ENCODE measurements at places on chromosomes 5 and 9. TPM values are rescaled to one million over a fixed set of nuclear protein-coding genes. Genes with fewer than 3 reads are reported as not detected.

The IFNA21 gene
- total RNA-seq: not detected

The FOXD1 gene
- total RNA-seq: not detected

The GPX8 gene
- 16.1 TPM for total RNA-seq

The SURF6 gene
- total RNA-seq: 9.8 TPM

The ARHGEF28 gene
- 3.4 TPM for total RNA-seq

DNA sequence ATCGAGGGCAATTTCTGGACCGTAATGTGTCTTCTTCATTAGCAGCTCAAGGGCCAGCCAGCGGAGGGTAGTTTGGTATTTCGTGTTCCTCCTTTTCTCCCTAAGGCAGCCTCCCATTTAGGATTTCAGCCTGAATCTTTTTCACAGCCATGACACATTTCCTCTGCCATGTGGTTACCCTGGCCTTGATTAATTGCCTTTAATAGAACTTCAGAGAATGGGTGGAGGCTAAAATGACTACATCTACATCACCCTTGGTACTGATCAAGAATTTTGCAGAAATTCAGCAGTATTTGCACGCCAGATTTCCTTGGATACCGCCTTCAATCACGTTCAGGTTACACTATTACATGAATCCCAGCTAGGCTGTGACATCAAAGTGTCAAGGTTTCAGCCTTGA is 58.0 kb downstream of the ADAMTS16 start:
- no peak for DNase-seq

DNA sequence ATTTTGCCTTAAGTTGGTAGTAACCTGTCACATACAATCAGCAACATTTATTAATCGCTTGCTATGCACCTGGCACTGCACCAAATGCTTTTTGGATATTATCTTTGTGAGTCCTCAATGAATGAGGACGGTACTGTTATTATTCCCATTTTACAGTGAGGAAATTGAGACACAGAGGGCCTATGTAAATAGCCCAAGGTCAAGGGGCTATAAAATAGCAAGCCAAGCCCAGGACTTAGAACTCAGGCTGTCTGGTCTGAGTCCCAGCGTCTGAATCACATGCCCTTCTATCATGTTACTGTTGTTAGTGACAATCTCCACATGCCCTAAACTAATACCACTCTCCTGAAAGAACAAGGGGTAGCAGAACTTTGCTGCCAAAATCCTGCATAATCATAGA is 60.0 kb downstream of the ERAP1 start:
- peak; percentile 43 for DNase-seq

DNA sequence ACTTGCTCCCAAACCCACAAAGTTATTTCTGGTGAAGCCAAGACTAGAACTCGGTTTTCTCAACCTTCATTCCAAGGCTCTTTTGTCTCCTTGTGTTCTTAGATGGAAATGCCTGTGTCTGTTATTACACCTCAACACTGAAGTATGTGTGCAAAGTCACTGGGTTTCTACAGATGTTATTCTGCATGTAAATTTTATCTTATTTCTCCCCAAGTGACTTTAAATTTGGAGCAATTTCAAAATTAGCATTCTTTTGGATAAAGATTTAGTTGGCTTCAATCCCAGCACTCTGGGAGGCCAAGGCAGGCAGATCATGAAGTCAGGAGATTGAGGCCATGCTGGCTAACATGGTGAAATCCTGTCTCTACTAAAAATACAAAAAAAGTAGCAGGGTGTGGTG is 104.4 kb upstream of the GNA14 start:
- no peak for DNase-seq

DNA sequence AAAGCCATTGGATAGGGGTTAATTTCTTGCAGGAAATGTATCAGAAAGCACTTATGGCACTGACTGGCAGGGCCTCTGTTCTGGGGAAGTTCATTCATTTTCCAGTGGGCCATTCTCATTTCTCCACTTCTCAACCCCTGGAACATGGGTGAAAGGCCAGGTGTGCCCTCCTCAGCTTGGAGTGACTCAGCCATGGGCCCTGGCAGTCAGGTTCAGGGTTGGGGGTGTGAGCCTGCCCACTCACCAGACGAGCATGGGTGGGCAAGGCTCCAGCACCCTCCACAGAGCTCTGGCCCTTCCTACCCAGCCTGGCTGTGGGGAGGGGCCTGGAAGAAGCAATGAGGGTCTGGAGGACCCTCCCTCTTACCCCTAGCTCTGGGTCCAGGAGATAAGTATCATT is 174.4 kb downstream of the HSPA4 start:
- no peak for DNase-seq

- DNase-seq: no peak
Observed at GRCh38 chr5:168770996-168771395, 191.8 kb upstream of the PANK3 start.

DNA sequence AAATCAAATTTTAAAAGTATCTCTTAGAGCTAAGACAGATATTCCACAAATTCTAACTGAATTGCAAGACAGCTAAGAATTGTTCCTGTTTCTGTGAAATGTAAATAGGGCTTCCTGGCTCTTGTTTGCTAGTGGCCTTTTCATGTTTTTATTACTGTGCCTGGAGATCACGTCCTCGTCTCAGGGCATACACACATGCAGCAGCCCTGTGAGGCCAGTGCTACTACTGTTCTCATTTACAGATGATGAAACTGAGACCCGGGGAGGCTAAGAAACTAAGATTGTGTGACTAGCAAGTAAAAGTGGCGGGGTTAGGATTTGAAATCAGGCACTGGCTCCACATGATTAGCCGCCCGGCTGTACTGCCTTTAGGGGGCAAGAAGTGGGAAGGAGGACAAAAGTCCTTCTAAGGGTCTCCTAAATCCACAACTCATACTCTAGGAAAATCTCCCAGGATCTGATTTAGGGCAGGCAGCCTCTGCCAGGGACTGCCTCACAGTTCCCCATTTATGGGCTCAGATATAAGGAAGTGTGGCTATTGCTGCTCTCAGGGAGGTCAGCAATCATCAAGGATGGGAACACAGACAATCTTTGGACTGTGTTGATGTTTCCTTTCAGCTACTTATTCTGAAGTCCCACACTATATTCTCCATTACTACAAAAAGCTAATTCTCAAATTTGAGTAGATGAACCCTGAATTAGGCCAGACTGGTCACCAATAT is 7.9 kb downstream of the PRUNE2 start:
- DNase-seq: no peak

- DNase-seq: no peak
Observed at GRCh38 chr5:96492459-96493047, 59.5 kb upstream of the PCSK1 start.

GRCh38 chr5:55344392-55344992 is 36.7 kb downstream of the MTREX start:
- DNase-seq: peak; percentile 32

DNA sequence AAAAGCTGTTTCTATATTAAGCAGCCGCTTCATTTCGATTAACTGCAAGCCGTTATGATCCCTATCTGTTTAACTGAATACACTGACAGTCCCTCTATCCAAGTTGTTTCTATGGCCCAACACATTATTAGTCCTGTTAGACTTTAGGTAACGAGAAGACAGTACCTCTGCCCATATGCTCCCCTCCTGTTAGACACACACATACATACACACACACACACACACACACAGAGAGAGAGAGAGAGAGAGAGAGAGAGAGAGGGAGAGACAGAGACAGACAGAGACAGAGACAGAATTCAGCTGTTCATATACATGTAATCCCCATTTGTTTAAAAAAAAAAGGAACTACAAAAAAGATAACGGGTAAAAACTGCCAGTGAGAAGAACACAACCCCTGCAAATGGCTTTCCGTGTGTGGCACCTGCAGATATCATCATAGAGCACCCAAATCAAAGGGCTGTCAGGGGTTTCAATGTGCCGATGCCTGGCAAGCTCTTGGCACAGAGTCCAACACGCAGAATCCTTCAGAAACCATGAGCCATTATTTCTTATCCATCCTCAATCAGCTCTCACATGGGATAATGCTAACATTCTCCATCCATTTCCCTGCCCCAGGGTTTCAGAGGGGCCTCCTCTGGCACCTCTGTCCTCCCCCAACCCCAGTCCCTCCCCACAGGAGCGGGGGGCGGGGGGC is 144.0 kb downstream of the MYO10 start:
- no peak for DNase-seq

DNA sequence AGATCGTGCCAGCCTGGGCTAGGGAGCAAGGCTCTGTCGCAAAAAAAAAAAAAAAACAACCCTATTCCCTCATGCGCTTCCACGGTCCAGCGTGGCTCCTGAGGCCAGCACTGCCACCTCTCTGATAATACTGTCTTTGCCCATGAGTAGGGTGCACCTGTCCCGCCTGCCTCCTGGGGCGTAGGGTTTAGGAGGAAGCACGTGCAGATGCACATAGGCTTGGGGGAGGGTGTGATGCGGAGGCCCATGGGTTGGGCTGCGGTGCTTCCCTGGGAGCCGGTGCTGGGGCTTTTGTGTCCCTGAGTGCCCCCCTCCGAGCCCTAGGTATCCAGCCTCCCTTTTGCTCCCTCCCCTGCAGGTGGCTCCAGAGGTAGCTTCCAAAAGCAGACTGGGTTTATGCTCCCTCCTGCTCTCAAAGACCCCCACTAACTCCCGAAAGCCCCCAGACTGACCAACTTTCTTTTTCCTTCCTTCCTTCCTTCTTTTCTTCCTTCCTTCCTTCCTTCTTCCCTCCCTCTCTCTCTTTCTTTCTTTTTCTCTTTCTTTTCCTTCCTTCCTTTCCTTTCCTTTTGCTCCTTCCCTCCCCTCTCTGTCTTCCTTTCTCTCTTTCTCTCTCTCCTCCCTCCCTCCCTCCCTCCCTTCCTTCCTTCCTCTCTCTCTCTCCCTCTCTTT is 12.8 kb downstream of the FGFR4 start:
- DNase-seq: no peak

GRCh38 chr9:3578786-3579185 is 53.0 kb upstream of the RFX3 start:
- DNase-seq: no peak

GRCh38 chr9:121895818-121896544 is 197.1 kb downstream of the TTLL11 start:
- DNase-seq: no peak

DNA sequence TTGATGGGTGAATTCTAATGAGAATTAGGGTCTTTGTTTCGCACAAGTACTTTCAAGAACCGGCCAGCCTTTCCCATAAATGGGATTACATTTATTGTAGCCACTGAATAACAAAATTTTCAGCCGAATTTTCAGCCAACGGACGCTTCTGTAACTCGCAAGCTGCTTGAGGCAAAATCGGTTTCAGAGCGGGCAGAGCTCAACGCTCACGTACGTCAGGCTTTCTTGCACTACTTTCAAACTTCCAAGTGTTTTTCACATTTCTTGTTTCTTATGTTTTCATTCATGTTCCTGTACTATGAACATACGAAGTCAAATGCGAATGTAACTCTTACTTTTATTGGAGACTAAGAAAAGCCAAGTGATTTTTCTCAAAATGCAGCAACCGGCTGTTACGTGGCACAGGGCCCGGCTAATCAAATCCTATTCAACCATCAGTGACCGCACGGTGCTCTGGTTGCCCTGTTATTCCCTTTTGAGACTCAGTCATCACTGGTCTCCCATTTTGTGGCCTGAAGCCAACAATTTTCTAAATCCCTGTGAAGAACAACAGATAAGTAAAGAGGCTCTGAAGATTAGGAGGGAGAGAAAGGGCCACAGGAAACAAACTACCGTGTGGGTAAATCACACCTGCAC is 68.5 kb downstream of the SLC28A3 start:
- no peak for DNase-seq

- no peak for DNase-seq
Observed at GRCh38 chr9:133028221-133028620, 2.6 kb upstream of the GTF3C5 start.

Data from heart left ventricle (tissue), 16 donors.